ENCODE measurements at places on chromosomes 13 and 19.
A peak's percentile ranks its signal among the peaks of the same experiment; 100 is the strongest.

GRCh38 chr13:34410678-34411077 is 531.4 kb upstream of the NBEA start:
- no peak for DNase-seq

GRCh38 chr19:41657157-41657556 is 30.3 kb upstream of the CEACAM4 start:
- no peak for DNase-seq

DNA sequence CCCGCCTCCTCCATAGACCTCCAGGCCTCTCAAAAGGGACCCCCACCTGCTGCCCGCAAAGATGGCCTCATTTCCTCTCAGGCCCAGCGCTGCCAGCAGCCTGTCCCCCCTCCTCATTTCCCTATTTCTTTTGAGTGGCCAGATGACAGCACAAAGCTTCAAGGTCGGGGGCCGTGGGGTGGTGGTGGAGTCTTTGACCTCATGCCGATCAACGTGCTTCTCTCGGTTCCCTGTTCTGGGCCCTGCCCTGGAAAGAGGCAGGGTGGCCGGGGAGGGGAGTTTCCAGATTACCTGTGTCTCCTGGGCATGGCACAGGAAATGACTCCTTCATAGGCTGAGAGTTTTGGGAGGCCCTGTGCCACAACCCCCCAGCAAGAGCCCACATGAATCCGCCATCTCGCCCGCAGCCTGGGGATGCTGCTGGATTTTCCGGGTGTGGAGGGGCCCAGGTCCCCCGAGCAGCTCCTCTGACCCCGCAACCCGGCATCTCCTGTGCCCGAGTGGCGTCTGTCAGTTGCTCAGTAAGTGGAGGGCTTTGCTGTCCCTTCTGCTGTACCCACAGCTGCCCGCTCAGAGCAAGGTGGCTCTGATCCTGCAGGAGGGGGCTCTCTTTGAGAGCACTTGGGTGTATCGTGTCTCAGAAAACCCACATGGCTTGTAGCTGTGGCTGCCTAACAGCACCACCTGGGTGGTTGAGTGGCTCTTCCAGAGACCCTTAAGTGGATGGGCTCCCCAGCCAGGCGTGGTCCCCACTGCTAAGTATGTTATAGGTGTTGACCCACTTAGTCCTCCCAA is 139.4 kb downstream of the SIPA1L3 start:
- DNase-seq: no peak

DNA sequence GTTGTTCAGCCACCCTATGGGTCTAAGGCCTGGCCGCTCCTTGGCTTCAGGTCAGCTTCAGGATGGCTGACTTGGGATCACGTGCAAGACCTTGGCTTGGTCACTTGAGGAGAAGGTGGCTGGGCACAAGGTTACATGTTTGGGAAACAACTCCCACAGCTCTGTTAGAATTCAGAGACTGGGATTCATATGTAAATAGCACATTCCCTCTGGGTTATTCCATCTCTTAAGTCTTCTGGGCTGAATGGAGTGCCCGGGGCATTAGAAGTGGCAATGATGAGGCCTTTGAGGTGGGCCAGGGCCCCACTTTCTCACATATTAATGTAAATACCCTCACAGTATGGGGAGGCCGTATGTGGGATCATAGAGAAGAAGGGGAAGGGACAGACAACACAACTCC is 150.9 kb downstream of the EFNB2 start:
- no peak for DNase-seq

- DNase-seq: no peak
These were observed 175.4 kb upstream of the RFC3 start for GRCh38 chr13:33642374-33643065.

DNA sequence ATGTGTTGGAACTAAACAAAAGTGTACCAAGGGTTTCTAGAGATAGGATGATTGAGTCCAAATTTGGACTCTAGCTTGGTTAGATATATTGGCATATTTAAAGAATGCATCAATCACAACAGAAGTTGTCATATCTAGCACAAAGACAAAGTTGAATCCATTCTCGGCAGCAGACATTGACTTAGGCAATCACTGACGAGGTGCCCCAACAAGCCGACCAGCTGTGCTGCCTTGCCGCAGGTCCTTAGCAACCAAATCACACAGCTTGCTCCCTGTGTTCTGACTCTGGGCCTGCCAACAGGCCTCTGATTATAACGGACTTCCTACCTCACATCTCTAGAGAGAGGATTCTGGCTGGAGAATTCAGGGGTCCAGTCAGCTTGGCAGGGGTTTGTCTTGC is 208.7 kb downstream of the MTUS2 start:
- no peak for DNase-seq

- no peak for DNase-seq
These were observed 9.9 kb downstream of the IGFL1 start for GRCh38 chr19:46239193-46240024.

DNA sequence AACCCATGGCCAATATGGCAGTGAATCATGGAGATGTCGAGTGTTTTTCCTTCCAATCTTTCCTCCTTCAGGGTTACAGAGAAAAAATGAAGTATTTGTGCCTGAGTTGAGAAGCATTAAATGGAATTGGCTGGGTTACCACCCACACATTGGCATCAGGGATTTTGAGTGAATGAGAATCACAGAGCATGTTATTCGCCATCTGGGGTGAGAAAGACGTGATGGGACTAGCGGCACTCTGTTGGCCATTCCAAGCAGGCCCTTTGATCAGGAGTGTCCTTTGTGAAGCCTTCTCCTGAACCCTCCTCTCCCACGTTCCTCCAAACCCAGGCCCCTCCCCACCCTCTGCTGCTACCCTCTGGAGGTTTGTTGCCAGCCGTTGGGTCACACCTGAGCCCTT is 84.2 kb upstream of the PCDH8 start:
- DNase-seq: no peak

DNA sequence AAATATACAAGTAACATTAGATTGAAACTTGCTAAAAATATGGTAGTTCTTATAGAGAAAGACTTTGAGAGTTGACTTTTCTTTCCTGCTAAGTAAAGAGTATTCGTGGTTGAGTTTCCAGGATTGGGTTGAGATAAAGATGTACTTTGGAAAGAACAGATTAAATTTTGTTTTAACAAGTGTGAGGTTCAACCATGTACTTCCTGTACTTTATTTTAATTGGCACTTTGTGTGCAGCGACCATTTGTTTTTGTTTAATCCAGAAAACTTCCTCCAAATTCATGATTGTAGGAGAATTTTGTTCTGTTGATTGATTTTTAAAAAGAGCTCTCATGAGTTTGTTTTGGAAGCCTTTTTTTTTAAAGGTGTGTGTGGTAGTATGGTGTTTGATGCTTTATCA is 46.9 kb downstream of the PAN3 start:
- no peak for DNase-seq

DNA sequence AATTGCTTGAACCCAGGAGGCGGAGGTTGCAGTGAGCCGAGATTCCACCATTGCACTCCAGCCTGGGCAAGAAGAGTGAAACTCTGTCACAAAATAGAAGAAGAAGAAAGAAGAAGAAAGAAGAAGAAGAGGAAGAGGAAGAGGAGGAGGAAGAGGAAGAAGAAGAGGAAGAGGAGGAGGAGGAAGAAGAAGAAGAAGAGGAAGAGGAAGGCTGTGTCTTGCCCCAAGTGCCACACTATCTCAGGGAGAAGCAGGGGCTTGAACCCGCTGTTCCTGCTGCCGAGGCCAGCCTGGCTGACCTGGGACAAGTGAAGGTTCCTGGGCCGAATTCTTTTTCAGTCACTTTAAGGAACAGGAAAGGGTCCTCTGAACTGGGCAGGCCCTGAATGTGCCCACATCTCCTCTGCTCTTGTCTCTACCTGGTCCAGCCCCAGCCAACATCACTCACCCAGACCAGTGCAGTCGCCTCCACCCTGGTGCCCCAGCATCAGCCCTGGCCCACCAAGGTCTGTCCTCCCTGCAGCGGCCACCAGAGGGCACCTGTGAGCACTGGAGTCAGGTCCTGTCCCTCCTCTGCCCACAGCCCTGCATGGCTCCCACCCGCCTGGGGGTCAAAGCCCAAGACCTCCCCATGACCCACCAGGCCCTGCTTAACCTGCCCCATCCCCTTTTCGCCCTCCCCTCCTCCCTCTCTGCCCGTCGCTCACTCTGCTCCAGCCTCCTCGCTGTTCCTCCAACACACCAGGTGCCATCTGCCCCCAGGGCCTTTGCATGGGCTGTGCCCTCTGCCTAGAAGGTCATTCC is 20.0 kb downstream of the TICAM1 start:
- DNase-seq: peak; percentile 86

- DNase-seq: no peak
These were observed 47.8 kb upstream of the TCF3 start for GRCh38 chr19:1699998-1700732.

- DNase-seq: no peak
These were observed 2596.2 kb downstream of the PCDH9 start for GRCh38 chr13:64633948-64634347.

Measured in activated T-cell treated with anti-CD3 and anti-CD28 coated beads for 48 hours (primary cell).